ENCODE measurements at places on chromosomes 7 and 10.

- DNase-seq, result no peak
Measured at GRCh38 chr7:2607122-2607922, 24.5 kb upstream of the TTYH3 start.

- no peak for DNase-seq
Measured at GRCh38 chr7:141452911-141453310, 98.3 kb upstream of the AGK start.

- peak; percentile 78 for DNase-seq
Measured at GRCh38 chr7:66557214-66558200, 71.2 kb upstream of the KCTD7 start.

- no peak for DNase-seq
Measured at GRCh38 chr7:39130857-39131526, 153.3 kb downstream of the POU6F2 start.

DNA sequence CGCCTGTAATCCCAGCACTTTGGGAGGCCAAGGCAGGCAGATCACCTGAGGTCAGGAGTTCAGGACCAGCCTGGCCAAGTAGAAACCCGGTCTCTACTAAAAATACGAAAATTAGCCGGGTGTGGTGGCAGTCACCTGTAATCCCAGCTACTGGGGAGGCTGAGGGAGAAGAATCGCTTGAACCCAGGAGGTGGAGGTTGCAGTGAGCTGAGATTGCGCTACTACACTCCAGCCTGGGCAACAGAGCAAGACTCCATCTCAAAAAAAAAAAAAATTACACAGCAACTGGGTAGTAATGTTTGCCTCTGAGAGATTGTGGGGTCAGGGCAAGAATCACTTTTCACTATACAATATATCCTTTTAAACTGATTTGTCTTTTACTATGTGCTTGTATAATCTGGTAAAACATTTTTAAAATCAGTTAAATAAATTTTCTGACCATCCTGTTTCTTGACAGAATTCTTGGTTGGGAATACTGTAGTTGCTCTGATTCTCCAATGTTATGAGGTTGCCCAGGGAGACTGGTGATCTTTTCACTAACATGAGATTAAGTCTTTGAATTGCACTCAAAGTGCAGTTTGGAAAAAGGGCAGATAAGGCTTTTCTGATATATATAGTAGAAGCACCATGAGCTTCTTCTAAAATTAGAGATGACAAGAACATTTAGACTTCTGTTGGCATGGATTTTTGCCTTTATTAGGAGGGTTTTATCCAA is 1.5 kb downstream of the ENTPD7 start:
- no peak for DNase-seq

DNA sequence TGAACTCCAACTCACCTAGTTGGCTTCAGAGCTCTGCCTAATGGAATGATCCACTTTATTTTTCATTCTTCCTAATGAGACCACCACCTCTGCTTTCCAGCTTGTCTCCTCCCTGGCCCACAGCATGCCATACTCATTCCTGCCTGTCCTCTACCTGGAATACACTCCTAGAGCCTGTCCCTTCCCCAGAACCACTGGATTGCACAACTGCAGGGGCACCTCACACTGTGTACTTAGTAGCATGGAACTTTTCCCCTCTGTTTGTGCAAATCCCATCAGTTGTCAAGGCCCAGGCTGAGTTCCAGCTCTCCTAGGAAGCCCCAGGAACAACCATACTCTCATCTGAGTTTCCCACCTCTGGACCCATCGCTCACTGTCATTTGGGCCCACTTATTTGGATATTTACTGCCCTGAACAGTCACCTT is 15.6 kb downstream of the ALDH18A1 start:
- no peak for DNase-seq

DNA sequence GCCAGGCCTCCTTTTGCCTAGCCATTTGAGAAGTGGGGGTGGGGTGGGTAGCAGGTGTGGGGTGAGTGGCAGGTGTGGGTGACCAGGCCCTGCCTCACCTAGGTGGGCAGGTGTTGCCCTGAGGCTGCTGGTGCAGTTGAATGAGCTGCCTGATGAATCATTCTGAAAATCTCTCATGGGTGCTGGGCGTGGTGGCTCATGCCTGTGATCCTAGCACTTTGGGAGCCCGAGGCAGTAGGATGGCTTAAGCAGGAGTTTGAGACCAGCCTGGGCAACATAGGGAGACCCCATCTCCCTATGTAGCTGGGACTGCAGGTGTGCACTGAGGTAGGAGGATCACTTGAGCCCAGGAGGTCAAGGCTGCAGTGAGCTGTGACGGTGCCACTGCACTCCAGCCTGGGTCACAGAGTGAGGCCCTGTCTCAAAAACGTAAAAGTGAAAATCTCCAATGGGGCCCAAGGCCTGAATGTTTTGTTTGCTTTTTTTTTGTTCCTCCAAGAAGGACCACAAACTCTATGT is 17.7 kb downstream of the TSPAN14 start:
- no peak for DNase-seq

DNA sequence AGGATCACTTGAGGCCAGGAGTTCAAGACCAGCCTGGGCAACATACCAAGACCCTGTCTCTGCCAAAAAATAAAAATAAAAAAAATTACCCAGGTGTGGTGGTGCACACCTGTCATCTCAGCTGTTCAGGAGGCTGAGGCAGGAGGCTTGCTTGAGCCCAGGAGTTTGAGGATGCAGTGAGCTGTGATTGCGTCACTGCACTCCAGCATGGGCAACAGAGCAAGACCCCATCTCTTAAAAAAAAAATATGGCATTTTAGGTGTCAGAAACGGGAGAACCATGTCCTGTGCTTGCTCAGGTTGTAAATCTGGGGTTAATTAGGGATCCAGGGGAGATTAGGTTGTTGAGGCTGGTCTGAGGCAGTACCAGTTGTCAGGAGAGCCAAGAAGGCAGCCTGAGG is 64.9 kb downstream of the GTF2IRD1 start:
- DNase-seq, result no peak

GRCh38 chr7:23533238-23533604 is 1.4 kb upstream of the TRA2A start:
- no peak for DNase-seq

DNA sequence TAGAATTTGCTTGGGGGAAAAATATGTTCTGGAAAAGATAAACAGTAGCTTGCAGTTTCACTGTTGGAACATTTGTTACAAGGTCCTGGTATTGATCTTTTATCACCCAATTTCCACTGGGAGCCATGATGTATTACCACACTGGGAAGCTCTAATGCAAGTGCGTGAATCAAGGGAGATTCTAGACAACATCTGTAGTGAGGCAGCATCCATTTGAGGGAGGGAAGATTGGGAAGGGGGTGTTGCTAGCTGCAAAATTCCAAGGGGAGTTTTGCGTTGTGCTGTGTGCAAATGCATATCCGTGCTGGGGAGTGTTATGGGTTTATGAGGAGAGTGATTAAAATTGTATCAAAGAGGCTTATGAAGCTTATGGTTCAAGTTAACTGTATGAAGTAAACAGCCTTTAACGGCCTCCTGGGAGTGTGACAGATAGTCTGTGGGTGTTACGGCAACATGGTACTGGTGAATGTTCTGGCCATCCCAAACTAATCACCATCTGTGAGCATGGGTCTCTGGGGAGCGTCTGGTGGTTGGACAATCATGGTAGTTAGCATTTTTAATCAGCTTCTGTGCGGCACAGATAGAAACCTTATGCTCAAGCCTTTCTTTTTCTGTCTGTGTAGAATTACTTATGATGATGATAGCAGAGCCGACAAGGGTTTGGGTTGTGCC is 601.9 kb upstream of the GALNT17 start:
- no peak for DNase-seq

- peak; percentile 85 for DNase-seq
Measured at GRCh38 chr10:100728928-100729861, 16.2 kb upstream of the PAX2 start.

DNA sequence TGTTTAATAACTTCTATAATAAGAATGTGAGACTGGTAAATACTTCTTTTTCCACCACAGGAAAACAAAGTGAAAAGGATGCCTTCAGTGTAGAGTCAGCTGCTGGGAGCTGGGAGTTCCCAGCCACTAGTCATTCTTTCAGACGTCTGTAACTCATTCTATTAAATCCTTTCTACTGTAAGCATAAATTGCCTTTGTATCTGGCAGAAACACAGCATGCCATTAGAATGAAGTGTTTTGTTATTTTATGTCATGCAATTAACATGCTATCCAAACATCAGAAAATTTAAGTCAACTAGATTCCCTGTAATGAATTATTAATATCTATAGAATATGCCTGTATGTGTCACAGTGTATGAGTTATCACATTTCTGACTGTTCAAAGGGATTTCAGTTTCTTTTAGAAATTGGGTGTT is 14.3 kb downstream of the BPGM start:
- no peak for DNase-seq

DNA sequence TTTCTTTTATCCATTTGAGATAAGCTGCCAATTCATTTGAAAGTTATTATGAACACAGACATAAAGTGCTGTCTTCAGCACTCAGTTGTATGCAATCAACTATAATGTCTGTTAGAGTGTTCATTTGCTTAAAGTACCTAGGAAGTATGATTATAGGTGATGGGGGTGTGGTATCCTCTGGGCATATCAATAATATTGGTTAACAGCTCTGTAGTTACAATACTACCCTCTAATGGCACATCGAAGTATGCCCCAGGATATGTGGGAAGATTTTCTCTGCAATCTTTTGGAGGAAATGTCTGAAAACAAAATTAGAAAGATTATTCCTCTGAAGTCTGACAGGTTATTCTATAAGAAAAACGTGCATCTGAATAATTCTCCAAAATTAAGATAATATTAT is 429.7 kb downstream of the ARL4A start:
- no peak for DNase-seq

GRCh38 chr10:2650328-2650727 is 417.0 kb upstream of the PFKP start:
- DNase-seq, result no peak

GRCh38 chr10:106894692-106895091 is 269.8 kb downstream of the SORCS1 start:
- no peak for DNase-seq

GRCh38 chr10:124289851-124290795 is 128.6 kb downstream of the OAT start:
- peak; percentile 17 for DNase-seq

DNA sequence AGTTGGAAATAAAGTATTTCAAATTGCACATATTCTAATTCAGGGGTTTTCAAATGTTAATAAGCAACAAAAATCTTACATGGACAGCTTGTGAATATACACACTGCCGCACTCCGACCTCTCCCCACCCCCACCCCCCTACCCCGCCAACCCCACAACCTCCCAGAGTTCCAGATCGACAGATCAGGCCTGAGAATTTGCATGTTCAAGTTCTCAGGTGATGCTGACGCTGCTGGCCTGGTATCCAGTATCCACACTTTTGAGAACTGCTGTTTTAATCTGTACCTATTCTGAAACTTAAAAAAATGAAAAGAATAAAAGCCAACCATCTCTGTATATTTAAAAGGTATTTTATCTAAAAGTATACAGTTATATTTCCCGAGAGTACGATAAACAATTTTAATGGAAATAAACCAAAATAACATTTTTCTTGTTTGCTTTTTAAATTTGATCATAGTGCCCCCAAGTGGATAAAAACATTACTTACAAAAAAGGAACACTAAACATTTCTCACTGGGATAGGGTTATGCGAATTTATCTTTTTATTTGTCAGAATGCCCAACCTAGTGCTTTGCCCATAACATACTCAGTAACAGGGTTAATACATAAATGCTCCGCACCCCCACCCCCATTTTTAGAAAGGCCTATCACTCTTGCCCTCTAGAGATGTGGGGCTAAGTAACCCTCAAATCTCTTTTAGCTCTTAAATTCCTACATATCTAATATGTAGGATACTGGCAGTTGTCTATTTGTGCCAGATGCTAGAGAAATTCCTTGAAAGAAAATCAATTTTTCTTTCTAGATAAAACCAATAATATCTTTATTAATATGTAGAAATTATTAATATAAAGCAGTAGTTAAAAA is 166.3 kb downstream of the RNF133 start:
- DNase-seq, result no peak

DNA sequence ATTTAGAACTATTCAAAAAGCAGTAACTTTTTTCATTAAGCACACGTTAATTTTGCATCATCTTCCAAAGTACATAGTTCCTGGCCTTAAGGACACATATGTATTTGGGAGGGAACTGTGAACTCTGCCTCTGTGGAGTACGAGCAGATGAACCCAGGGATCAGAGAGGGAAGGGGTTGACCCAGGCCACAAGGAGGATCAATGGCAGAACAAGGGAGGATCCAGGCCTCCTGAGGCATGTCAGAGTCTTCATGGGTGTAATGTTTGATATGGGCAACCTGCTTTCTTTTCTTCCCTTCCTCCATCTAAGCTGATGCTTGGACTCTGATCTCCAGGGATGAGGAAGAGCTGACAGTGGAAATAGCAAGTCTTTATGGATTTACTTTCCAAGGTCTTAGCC is 164.0 kb downstream of the SH2D4B start:
- no peak for DNase-seq

- DNase-seq, result no peak
Measured at GRCh38 chr10:119306986-119307392, 99.6 kb downstream of the GRK5 start.

DNA sequence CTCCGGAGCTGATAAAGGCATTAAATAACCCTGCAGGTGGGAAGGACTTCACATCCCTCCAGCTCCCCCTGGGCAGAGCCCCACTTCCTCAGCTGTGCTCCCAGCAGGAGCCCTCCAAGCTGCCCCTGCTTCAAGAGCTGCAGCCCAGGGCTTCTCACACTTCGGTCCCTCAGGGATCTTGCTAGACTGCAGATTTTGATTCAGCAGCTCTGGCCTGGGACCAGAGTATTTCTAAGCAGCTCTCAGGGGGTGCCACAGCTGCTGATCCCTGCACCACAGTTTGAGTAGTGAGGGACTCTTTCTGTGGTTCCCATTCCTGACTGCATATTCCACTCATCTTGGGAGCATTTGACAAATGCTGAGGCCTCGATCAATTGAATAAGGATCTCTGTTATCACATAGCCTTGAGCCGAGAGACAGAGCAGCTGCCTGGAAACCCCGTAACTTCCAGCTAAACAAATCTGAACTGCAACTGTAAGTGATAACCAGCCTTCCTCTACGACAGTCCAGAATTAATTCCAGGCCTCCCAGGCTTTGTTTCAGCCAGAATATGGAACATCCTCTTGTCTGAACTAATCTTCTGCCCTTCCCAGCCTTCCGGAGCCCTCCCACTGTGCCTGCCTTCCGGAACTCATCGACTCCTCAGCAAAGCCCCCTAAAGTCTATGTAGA is 161.4 kb downstream of the CCDC3 start:
- DNase-seq, result no peak

- DNase-seq, result peak; percentile 23
Measured at GRCh38 chr7:81159402-81159801, 240.6 kb upstream of the SEMA3C start.

GRCh38 chr10:7157091-7157490 is 253.7 kb downstream of the SFMBT2 start:
- DNase-seq, result no peak

GRCh38 chr10:101060951-101061623 is 702 bp upstream of the KAZALD1 start:
- peak; percentile 98 for DNase-seq

- DNase-seq, result peak; percentile 16
Measured at GRCh38 chr7:138166681-138167080, 90.4 kb downstream of the AKR1D1 start.

Data from ELF-1 (cell line).